ENCODE measurements at places on chromosomes 12 and 14.

GRCh38 chr12:53324113-53324778 is 2.8 kb upstream of the AAAS start:
- DNase-seq = no peak

GRCh38 chr14:84180336-84180735 is 1349.6 kb upstream of the FLRT2 start:
- DNase-seq = no peak

GRCh38 chr12:47067176-47067575 is 12.2 kb upstream of the PCED1B start:
- no peak for DNase-seq

GRCh38 chr12:113232840-113233585 is 11.7 kb downstream of the TPCN1 start:
- DNase-seq = peak; percentile 68

DNA sequence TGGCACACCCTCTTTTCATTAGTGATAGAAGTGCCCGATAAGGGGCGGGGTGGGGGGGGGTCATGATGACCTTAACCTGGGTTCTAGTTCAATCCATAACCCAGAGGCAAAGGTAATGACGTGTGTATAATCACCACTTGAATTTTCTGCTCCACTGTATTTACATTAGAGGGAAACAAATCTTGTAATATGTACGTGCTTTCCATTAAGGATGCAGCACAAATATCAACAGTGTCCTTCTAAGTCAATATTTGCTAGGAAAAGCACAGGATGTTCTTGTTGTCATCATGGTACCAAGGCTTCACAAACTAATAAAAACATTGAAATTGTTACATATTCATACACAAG is 121.2 kb upstream of the SLC38A2 start:
- no peak for DNase-seq

DNA sequence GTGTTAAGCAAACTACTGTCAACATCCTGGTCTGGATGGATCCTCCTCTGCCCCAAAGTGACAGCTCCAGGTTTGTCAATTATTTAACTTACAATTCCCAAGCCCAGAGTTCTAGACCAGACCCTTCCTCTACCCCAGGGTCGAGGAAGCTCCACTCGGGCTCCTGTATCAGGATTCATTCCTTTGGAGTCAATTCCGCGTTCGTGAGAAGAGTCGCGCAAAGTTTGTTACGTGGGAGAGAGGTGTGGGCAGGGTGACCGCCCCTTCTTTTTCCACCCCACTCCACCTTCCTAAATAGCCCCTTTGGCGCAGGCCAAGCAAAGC is 479 bp downstream of the SEL1L start:
- DNase-seq = no peak

DNA sequence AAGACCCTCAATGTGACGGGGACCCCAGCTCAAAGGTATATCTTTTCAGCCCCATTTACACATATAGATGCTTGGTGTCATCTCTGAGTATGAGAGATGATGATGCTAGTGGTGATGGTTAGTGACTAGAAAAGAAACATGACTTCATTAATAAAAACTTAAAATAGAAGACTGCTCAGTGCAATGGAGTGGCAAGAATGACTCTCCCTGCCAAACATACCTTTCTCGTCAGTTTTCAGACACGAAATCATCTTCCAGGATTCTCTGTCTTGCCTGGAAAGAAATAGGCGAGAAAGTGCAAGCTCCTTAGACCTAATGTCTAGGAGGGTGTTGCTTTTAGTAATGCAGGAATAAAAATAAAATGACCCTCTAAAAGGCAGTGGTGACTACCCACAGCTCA is 71.7 kb downstream of the TPH2 start:
- DNase-seq = no peak

Measured in sciatic nerve (tissue), 2 donors.